Stimulated activated CD4-positive, alpha-beta T cell treated with anti-CD3 and anti-CD28 coated beads, TNF-alpha, amount 100 ng/mL, for 24 hours (primary cell): ENCODE measurements at places on chromosomes 4 and X.

- DNase-seq: no peak
Measured at GRCh38 chr4:70571772-70572171, 20.3 kb upstream of the AMBN start.

- no peak for DNase-seq
Measured at GRCh38 chr4:111770514-111770913, 374.7 kb upstream of the FAM241A start.

GRCh38 chr4:172786039-172786792 lies 382.4 kb upstream of the GALNT7 start:
- no peak for DNase-seq

DNA sequence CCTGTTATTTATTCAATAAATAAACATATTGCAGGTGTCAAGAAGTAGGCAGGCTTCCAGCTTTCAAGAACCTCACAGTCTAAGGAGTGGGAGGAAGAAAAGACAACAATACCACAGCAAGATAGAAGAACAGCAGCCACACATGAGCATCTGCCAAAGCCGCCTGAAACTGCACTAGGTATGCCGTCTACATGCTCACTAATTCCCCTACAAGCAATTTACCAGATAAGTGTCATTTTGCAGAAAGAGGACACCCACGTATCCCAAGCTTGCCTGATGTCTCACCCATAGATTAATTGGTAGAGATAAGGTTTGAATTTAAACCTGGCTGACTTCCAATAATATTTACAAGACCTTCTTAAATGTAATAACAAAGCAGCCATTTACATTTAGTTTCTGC lies 439.4 kb upstream of the CPEB2 start:
- no peak for DNase-seq

- no peak for DNase-seq
Measured at GRCh38 chrX:40062525-40063155, 35.1 kb downstream of the BCOR start.

- DNase-seq: no peak
Measured at GRCh38 chr4:8761824-8762205, 109.8 kb downstream of the HMX1 start.

- DNase-seq: no peak
Measured at GRCh38 chrX:150635952-150636351, 57.2 kb upstream of the MTMR1 start.

DNA sequence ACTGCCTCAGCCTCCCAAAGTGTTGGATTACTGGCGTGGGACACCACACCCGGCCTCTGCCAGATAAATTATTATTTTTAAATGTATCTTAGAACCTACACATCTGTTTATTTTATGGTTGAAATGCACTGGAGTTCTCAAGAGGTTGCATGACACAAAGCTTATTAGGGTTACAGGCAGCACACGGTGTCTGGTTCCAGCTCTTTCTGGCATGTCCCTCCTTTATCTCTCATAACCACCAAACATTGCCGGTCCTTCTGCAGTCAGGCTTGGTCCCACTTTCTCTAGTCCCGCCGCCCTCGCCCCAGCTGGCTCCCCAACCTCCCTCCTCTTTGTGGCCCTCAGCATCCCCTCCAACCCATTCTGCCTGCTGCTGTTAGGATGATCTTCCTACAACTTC lies 39.7 kb upstream of the SPRY1 start:
- no peak for DNase-seq

GRCh38 chr4:94519019-94519418 lies 67.3 kb downstream of the PDLIM5 start:
- no peak for DNase-seq
